ENCODE measurements at places on chromosomes 1 and 21. TPM values are rescaled to one million over a fixed set of nuclear protein-coding genes. Genes with fewer than 3 reads are reported as not detected.

DNA sequence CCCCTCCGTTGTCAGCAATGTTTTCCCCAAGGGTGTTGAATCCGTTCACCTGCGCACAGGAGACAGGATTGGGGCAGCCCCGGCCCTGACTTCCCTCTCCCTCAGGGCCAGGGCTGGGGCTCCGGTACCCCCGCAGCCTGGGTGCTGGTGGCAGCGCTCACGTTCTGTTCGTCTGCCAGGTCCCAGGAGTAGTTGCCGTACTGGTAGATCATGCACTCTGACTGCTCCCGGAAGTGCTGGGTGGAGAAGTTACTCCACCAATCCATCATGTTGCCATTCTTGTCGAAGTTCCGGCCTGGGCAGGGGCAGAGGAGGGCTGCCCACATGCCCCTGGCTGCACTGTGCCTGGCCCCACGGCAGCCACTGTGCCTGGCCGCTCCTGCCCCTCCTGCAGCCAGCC is 6.1 kb downstream of the PRXL2B start:
- DNase-seq: no peak

- DNase-seq: no peak
Observed at GRCh38 chr21:44823179-44823660, 5.4 kb upstream of the SUMO3 start.

DNA sequence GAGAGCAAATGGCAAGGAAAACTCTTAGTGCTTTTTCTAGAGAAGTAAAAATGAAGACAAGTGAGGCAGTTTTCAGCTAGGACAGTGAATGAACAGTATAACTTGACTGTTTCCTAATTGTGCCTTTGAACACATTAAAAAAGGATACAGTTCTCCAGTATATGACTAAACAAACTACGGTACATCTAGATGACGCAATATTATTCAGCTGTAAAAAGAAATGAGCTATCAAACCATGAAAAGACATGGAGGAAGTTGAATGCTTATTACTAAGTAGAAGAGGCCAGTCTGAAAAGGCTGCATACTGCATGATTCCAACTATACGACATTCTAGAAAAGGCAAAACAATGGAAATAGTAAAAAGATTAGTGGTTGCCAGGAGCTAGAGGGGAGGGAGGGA is 206.3 kb downstream of the SIPA1L2 start:
- DNase-seq: no peak

GRCh38 chr1:9841460-9841859 is 17.7 kb upstream of the CLSTN1 start:
- no peak for DNase-seq

DNA sequence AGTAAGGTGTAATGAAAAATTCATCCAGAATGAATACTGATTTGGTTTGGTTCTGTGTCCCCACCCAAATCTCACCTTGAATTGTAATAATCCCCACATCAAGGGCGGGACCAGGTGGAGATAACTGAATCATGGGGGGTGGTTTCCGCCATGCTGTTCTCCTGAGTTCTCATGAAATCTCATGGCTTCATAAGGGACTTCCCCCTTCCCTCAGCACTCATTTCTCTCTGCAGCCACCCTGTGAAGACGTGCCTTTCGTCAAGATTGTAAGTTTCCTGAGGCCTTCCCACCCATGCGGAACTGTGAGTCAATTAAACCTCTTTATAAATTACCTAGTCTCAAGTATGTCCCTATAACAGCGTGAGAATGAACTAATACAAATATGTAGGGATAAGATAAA is 5.5 kb upstream of the SYNJ1 start:
- DNase-seq: no peak

Gene KCNE1
- not detected for total RNA-seq

- DNase-seq: no peak
Observed at GRCh38 chr21:43697758-43698643, 20.9 kb upstream of the PDXK start.

GRCh38 chr1:21885236-21886037 is 51.7 kb downstream of the HSPG2 start:
- DNase-seq: no peak

GRCh38 chr1:61227857-61228550 is 145.6 kb downstream of the NFIA start:
- no peak for DNase-seq

DNA sequence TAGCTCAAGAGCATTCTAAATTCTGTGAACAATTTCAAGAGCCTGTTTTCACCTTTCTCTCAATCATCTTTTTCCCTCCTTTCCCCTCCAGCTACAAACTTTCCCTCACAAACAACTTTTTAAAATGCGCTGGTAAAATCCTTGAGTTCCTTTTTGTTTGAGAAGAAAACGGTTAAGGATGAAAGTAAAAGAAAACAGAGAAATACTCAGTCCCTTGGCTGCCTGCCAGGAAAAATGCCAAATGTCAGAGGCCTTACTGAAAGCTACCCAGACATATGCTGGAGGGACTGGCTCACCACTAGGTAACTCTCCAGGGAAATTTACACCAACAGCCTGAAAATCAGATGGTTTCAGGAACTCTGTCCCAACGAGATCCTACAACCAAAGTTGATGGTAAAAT is 11.0 kb upstream of the SERBP1 start:
- DNase-seq: no peak

Gene PSMD4
- total RNA-seq: 234 TPM

DNA sequence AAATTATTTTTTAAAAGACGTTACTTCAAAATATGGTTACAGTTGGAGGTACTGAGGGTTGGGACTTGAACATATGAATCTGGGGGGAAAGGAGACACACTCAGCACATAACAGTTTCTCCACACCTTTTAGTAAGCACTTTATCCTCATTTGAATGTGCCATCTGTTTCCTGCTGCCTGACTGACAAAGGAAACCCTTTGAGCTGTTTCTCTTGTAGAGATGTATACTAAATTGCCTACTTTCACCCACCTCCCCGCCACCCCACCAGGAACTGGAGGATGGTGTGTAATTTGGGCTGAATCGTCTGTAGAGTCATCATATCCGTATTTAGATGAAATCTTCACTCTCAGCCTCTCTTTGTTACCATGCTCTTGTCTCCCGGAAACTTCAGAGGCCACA is 108.1 kb downstream of the KAZN start:
- no peak for DNase-seq

Measured in HT1080 (cell line).